ENCODE measurements at places on chromosomes 6 and 20.

GRCh38 chr20:24742989-24743388 lies 206.1 kb upstream of the CST7 start:
- DNase-seq = no peak

- DNase-seq = no peak
These were observed 1.7 kb upstream of the FAM50B start for GRCh38 chr6:3847521-3847920.

DNA sequence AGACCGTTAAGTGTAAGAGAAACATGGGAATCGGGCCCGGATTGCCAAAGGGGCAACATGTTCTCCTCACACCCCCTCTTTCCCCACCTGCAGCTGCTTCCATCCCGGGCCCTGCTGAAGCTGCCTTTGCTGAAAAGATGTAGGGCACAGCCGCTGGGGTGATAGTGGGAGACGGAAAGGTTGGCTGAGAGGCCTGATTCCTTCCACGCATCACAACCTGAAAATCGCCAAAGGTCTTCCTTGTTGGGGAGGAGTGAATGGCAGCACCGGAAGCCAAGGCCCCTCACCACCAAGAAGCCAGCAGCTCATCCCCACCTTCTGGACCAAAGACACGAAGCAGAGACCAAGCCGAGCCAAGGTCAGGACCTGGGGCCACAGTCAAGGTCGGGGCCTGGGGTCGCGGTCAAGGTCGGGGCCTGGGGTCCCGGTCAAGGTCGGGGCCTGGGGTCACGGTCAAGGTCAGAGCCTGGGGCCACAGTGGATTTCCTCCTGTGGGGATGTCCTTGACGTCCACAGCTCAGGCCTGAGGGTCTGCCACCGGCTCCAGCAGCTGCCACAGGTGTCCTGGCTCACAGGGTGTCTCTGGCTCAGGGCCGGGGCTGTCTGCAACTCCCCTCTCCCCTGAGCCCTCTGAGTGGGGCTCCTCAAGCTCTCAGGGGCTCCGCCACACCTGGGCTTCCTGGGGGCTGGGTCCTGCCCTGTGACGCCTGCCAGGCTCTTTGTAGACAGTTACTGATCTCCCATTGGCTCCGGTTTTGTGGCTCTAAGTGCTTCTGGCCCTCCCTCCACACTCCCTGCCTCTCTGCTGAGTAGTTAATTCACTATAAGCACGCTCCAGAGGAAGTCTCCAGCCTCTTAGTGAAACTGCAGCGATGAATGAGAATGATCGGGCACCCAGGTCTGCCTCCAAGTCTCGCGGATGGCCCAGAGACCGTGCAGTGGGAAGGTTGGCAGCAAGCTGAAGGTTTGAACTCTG lies 5.5 kb upstream of the CHRNA4 start:
- DNase-seq = no peak

DNA sequence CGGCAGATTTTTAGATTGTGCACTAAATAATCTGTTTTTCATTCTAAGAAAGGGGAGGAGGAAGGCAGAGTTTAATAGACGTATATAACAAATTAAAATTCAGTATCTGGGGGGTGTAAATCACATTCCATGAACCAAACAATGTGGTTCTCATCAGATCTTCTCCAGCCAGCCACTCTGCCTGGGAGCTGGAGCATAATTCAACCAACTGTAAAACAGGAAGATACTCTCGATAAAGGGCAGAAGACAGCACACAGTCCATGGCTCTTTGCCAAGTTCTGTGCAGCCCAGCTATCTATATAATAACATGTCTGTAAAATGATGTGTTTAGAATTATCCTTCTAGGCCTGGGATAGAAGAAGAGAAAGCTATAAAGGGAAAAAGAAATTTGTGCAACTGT lies 289.9 kb upstream of the ZFP64 start:
- DNase-seq = no peak

- no peak for DNase-seq
These were observed 378.7 kb upstream of the HSF2 start for GRCh38 chr6:122020588-122021264.

GRCh38 chr6:161584051-161584450 lies 310.2 kb upstream of the AGPAT4 start:
- no peak for DNase-seq

DNA sequence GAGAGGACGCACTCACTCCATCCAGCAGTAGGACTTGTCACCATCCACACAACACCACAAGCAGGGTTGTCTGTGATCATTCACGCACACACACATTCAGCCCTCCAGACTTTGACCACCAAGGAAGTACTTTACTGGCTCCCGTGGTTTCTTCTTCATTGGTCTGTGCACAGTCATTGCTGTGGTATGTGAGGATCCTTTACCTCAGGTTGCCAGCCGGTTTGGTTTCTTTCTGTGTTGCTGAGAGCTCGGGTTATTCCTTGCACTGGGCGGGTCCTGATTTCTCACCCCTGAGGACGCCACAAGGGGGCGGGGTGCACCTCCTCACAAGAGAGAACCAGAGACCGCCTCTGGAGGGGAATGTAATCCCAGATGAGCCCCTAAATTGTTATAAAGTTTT lies 11.2 kb downstream of the SLC35A1 start:
- no peak for DNase-seq

DNA sequence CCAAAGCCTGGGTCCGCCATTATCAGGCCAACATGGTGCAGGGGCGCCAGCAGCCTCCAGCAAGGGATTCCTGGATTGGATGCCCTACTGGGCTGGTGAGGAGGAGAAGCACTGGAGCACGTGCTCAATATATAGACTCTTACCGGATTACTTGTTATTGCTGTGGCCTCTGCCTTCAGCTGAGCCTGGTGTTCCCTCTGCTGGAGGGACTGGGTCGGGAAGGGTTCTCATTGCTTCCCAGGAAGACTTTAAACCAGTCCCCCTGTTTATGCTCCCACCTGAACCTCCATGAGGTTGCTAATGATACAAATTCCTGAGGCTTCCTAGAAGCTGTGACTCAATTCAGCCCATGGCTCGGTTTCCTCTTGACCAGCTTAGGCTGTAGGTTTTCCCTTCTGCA lies 186.7 kb upstream of the ARID1B start:
- DNase-seq = no peak

GRCh38 chr20:25685276-25686080 lies 11.2 kb downstream of the ZNF337 start:
- DNase-seq = no peak

DNA sequence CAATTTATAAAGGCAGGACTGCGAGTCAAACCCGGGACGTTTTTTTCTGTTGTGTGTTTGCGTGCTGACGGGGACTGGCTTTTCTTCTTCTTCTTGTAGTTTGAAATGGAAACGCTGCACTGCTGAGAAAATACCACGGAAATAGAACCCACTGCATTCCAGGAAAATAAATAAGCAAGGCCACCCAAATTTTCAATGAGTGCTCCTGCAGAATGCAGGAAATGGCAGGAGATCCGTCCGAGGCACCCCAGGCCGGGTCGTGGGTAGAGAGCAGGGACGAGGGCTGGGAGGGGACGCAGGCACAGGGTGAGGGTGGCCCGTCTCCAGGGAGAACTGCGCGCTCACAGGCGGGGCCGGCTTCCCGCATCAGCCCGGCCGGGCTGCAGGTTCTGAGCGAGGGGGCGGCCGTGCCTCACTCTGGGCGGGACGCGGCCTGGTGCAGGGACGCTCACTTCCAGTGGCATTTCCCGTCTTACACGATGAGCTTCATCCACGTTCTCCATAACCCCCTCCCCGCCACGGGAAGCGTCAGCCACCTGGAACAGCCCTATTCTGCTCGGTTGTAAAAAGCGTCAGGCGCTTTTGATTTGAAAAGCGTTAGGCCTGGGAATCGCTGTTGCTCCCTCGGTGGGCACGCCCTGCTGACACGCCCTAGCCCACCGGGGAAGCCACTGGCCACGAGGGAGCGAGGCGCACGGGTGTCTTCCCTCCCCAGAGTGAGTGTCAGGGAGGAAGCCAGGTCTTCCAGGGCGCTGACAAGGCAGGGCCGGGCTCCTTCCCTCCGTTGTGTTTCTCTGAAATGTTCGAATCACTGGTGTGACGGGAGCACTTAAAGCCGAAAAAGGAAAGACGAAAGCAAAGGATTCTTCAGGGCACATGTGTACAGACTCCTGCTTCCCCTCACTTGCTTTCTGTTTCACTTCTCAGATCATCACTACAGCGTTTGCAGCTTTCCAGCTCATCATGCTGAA lies 17.9 kb upstream of the EXOC2 start:
- DNase-seq = peak; percentile 45

Measured in stimulated activated CD8-positive, alpha-beta memory T cell treated with anti-CD3 and anti-CD28 coated beads, Interleukin-15, amount 100 ng/mL, for 4 hours (primary cell).